ENCODE measurements at places on chromosomes 12 and 14.
A peak's percentile ranks its signal among the peaks of the same experiment; 100 is the strongest.

DNA sequence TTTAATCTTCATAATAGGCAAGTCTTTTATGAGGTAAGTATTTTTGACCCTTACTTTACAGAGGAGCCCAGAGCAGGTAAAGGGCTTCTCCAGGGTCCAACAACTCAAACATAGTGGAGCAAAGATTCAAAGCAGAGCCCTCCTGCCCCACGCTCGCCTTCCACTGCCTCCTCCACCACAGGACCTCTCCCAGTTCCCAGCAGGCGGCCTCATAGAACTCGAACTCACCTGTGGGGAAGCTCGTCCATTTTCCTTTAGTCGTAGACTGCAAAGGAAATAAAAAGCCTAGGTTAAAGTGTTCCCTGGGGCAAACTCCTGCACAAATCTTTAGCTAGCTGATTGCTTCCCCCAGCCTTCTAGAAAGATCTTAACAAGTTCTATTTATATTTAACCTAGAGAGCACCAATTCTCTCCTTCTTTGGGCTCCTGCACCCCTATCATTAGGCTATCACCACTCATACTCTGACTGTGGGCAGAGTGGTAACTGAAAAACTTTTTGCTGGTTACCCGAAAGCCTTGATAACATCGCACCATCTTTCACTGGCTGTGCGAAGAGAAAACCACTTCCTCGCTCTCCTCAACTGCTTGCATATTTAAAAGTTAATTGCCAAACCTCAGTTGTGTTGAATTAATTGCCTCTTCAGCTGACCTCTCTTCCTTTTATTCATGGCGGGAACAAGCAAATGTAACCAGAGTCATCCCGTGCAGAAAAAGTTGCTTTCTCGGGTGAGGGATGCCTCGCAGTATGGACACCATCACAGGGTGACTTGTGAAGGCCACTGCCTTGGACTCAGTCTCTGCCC is 299.6 kb downstream of the DPF3 start:
- no peak for DNase-seq

DNA sequence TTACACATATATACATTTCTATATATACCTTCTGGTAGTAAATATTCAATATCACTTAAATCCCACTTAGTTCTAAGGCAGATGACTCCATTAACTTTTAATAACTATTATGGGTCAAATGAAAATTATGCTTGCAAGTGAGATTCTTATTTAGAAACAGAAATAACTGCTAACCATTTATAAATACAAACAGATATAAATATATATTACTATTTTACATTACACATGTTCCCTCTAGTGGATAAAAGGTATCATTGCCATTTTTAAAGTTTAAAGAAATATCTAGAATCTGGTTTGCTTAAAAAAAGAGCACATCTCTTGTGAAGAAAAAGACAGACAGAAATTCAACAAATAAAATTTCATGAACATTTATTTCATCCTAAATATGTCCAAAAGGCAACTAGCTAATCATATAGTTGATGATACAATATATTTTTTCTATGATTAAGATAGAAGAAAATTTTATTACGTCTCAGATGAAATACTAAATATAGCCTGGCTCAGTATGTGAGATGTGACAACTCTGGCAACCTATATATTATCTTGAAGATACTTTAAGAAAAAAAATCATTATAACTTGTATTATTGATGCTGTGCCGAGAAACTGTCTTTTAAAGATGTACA is 11.7 kb upstream of the RAD51AP1 start:
- no peak for DNase-seq

DNA sequence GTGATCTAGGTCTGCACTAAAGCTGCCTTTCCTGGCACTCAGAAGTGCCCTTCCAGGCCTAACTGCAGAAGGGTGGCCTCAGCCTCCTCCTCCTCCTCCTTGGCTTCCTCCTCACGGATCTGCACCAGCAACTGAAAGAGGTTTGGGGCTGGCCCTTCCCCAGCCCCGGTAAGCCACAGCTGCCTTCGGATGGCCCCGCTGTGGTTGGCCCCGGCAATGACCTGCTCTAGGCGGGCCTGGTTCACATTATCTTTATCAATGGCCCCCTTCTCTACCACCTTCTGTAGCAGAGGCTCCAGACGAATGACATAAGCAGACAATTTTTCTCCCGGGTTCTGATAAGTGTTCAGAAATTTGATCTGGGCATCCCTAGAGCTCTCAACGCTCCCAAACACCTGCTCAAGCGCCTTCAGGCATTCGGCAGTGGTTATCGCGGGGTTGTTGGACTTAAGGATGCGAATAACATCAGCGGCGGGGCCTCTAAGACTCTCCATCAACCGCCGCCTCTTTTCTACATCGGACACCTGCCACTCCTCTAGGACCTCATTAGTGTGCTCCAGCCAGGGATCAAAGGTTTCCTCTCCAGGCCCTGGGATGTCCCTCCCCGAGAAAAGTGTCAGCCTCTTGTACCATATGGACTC is 1.5 kb downstream of the PNMA1 start:
- DNase-seq, result no peak

DNA sequence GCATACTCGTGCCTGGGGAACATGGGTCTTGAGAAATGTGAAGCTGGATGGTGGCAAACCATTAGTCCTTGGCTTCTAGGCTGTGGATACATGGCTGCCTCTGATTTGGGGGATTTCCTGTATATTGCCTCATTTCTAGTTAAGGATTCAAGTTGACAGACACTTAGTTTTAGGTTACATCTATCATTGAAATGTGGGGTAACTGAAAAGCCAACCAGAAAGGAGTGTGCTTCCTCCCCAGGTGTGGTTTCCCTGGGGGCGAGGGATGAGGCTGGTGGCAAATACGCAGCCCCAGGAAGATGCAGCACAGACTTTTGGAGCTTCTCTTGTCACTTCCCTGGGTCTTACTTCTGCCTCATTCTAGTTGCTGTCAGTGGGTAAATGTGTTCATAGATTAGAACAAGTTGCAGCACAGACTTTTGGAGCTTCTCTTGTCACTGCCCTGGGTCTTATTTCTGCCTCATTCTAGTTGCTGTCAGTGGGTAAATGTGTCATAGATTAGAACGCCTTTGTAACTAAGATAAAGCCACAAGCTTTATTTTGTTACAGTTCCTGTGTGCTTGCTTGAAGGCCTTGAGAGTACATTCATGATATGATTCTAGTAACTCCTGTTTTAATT is 85.1 kb downstream of the BORCS5 start:
- peak; percentile 95 for DNase-seq

DNA sequence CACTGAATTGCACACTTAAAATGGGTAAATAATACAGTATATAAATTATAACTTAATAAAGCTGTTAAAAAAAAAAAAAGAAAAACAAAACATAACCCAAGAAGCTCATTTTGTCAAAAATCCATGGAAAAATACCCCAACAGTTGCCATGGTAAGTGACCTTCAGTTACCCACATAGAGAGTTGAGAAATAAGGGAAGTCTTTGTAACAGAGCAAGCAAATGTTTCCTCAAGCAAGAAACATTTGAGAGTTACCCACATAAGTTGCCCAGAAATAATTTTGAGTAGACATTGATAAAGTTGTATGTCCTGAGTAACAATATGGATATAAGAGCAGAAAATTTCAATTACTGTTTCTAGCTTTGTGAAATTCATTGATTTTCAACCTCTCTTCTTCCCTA is 227.4 kb downstream of the CCDC59 start:
- DNase-seq, result no peak

DNA sequence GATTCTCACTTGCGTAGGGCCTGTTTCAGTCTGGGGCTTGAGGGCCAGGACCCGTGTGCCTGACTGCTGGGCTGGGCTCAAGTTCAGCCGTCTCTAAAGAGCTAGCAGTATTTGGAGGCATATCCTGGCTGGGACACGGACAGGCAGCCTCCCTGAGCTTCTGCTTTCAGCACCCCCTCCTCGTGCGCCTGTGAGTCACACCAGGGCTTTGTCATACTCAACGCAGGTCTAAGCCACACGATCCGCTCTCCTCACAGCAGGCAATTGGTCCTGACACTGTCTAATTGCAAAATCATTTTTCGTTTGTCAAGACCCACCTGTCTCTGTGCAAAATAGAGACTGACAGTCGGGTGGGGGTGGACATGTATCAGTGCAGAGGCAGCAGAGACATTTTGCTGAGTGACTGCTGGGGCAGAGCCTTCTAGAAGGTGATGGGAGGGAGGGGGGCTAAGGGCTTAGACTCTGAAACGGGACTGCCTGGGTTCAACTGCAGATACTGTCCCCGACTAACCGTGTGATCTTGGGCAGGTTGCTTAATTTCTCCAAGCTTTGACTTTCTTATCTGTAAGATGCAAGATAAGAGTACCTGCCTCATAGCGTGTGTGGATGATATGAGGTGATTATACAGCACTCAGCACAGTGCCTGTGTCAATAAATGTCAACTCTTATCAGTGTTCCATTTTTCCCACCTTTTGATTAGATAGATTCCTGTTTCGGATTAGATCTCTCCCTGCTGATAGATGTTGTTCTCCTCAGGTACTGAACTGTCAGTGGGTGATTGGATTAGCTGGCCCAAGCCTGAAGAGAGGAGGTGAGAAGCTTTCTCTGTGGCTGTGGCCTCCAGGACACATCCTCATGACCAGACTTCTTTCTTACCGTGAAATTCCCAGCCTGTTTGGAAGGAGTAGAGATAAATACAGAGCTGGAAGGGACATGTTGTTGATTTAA is 53.1 kb downstream of the KCNA1 start:
- DNase-seq, result no peak

DNA sequence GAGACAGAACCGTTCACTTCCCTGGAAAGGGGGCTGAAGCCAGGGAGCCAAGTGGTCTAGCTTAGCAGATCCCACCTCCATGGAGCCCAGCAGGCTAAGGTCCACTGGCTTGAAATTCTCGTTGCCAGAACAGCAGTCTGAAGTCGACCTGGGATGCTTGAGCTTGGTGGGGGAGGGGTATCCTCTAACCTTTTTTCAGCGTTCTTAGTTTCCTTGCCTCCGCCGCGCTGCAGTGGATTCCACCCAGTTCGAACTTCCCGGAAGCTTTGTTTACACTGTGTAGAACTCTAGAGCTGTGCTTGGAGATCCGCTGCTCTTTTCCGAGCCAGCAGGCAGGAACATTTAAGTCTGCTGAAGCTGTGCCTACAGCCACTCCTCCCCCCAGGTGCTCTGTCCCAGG is 45.2 kb upstream of the FKBP4 start:
- no peak for DNase-seq

DNA sequence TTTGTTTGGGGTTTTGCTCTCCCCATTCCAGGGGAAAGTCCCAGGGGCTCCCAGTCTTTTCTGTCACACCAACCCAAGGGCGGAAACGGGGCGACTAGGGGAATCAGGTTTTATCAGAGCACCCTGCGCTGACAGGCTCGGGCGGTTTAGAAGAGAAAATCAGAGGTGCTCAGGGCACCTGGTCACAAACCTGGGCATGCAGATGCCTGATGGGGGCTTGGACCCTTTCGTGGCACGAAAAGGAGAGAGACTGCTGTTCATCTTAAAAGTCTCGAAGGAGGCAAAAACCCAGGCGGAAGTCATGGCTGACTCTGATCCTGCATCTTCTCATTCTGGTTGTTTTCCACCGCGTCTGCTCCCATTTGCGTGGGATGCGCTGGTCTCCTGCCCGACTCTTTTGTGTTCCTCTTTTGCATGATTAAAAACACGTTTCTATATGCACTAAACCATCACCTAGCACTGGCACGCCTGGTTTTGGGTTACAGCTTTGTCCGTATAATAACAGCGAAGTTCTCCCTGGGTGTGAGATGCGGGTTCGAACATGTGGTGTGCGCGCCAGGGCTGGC is 13.2 kb downstream of the OTX2 start:
- DNase-seq, result no peak
